ENCODE measurements at places on chromosomes 7 and 10.

- DNase-seq, result no peak
Measured at GRCh38 chr10:65275296-65275695, 1650.5 kb upstream of the LRRTM3 start.

GRCh38 chr7:10855583-10855982 lies 118.1 kb upstream of the PHF14 start:
- DNase-seq, result no peak

- DNase-seq, result no peak
Measured at GRCh38 chr7:99748846-99749579, 14.0 kb upstream of the CYP3A7 start.

GRCh38 chr7:45869426-45869825 lies 3.5 kb downstream of the CCDC201 start:
- DNase-seq, result no peak

DNA sequence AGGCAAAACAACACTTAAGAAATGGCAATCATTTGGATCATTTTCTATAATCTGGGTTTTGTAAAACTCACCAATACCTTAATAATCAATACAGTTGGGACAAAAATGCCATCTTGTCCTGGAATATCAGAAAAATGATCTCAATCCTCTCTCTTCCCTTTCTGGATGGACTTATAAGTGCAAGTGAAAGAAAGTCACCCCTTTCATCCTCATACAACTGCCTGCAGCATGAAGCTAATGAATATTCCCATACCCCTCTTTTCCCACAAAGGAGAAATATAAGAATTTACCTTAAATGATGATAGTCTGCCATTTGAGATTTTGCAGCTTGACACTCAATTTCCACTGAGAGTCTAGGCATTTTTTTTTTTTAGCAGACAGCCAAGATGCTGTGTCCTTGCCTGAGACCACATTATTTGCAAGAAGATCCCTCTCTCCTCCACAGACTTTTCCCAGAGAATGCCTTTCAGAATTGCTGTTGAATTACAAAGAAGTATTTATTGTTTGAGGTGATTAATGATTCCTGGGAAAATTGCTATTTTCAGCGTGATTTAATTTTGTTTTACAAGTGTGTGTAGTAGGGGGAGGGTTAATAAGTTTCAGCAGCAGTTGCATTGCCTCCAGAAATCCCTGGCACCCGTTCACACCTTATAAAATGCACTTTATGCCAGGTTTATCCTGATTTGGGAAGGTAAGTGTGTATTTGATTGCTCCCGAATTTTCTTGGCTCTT lies 3.8 kb downstream of the HOXA4 start:
- no peak for DNase-seq

- no peak for DNase-seq
Measured at GRCh38 chr7:143145-143751, 49.1 kb upstream of the FAM20C start.

DNA sequence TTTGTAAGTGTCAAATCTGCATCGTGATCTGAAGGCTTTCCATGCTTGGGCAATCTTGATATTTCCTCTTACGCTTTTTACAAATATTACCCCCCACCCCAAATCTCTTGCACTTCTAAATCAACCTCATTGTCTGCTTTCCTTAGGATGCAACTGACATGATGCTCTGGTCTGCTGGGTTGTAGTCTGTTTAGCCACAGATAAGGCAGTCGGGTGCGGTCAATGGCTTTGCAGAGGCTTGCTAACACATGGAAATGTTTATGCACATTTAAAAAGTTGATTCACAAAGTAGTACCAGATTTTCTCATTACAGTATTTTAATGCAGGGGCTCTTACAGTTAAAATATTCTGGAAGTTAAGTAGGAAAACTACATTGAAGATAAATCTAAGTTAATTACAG lies 172.5 kb downstream of the BAMBI start:
- DNase-seq, result no peak

DNA sequence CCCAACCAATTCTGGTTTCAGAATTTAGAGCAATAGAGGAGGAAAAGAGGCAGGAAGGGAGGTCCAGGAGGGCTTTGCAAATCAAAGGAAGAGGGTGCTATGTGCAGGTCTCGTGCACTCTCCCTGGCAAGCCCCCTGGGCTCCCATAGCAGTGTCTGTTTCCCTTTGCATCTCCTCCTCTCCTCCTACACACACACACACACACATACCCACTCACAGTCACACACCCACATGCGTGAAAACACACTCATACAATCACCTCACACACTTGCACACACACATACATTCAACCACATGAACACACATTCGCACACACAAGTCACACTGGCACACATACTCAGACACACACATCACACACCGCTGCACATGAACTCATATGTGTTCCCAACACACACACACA lies 105.3 kb downstream of the OAT start:
- DNase-seq, result no peak

GRCh38 chr7:97013134-97013844 lies 7.9 kb downstream of the DLX6 start:
- DNase-seq, result no peak

GRCh38 chr10:7952266-7952665 lies 102.2 kb upstream of the GATA3 start:
- no peak for DNase-seq

GRCh38 chr7:110170841-110171240 lies 920.1 kb upstream of the LRRN3 start:
- no peak for DNase-seq

DNA sequence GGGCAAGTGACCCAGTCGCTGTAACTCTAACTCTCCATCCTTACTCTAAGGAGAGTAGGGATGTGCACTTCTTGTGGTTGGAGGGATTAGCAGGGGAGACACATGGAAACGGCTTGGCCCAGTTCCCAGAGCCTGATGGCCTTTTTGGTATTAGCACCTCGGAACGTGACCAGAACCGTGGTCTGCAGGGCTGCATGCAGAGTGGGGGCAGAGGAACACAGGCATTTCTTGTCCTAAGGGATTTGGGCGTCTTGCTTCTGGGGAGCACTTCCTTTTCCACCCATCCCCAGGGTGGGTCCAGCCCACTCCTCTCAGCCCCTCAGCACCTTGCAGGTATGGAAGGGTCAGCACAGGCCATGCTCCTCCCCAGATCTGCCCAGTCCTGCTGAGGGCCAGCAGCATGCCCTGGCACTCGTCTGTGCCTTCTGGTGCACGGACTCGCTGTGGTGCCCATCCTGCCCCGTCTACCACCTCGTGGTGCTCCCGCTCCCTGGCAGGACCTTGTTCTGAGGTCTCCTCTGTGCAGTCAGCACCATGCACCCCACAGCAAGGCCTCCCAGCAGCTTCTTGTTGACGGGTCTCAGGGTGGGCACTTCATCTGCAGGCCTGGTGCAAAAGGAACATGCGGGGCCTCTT lies 109.6 kb downstream of the ACTR3B start:
- no peak for DNase-seq

GRCh38 chr10:21885940-21886339 lies 117.6 kb downstream of the DNAJC1 start:
- DNase-seq, result no peak

DNA sequence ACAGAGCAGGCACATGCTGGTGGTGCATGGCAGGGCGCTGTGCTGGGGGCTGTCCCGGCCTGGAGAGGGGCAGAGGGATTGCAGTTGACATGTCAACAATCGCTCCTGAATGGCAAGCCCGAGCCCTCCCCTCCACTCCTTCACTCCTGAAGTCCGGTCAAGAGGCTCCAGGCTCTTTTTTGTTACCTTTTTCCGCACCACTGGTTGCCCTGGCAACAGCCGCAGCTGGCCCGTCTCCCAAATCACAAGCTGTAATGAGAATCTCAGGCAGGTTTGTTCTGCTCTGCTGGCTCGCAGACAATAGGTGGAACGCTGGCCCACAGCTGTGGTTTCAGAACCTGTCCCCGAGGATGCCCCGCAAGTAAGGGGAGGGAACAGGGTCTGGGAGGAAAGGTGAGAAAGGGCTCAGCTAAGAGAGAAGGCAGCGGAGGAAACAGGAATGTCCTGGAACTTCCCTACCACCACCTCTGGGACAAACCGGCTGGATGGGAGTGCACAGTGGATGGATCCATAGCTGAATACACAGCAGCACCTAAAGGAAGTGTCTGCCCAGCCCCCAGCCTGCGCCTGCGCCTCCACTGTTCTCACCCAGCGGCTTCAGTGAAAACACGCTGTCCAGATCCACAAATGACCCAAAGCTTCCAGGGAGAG lies 58.9 kb downstream of the CALML3 start:
- DNase-seq, result no peak

- DNase-seq, result no peak
Measured at GRCh38 chr10:113140143-113141011, 190.3 kb downstream of the TCF7L2 start.

DNA sequence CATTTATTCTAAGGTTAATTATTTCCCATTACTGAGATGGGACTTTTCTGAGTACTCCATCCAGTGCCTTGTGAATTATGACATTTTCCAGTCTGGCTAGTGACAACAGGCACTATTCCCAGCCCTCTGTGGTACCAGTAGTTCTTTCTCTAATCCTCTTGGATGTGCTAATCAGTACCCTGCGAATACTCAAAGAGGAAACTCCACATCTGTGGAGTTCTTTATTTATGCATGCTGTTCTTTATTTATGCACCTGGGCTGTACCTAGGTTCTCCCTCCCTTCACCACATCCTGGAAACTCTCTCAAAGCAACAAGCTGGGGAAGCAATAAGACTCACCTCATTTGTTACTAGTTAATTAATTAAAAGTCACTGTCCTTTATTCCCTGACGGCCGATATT lies 83.5 kb downstream of the TSPAN12 start:
- DNase-seq, result no peak

GRCh38 chr10:33406596-33406995 lies 72.1 kb upstream of the NRP1 start:
- no peak for DNase-seq

DNA sequence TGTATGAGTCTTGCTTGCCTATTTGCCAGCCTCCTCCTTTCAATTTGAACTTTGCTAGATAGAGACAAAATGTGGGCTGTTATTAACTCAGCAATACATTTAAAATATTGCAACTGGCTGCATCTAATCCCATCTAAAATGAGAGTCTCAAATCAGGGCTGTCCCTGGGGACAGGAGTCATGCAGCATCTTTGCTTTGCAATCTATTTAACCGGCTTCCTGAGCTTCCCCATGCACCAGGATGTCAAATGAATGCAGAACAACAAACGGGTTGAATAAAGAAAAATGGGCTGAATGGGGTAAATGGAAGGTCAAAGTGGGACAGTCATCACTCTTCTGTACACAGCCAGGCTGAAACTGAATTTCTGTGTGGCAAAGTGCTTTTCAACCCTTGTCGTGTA lies 89.2 kb downstream of the AOAH start:
- no peak for DNase-seq

DNA sequence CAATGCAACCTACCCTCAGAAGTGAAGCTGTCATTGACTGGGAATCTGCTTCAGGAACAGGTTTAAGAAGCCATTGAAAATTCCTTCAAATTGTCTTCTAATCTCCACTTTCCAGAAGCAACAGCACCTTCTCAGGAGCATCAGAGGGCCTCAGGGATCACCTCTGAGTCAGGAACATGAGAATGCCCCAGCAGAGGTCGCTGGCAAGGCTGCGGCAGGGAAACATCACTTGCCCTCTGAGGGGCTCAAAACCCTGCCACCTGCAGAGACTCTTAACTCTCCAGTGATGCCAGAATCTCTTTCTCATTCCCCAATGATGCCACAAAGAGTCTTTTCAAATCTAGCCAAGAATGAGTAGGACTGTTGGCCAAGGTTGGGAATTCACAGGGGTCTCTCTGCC lies 5.9 kb upstream of the MAPK8 start:
- no peak for DNase-seq

DNA sequence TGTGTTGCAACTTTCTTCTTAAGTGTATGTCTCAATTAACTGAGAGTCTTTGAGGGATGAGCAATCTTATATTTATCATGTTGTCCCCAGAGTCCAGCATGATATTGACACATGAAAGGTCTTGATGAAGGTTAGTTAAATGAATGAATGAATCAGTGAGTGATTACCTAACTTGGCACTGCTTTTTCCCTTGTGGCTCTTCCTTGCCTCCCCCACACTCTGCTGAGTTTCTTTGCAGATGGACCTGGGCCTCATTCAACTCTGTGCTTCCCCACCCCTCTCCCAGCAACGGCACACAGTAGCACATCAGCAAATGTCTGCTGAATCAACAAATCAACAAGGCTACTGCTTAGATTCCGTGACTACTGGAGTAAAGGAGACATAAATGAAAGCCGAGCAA lies 235.1 kb upstream of the CXCL12 start:
- DNase-seq, result no peak

DNA sequence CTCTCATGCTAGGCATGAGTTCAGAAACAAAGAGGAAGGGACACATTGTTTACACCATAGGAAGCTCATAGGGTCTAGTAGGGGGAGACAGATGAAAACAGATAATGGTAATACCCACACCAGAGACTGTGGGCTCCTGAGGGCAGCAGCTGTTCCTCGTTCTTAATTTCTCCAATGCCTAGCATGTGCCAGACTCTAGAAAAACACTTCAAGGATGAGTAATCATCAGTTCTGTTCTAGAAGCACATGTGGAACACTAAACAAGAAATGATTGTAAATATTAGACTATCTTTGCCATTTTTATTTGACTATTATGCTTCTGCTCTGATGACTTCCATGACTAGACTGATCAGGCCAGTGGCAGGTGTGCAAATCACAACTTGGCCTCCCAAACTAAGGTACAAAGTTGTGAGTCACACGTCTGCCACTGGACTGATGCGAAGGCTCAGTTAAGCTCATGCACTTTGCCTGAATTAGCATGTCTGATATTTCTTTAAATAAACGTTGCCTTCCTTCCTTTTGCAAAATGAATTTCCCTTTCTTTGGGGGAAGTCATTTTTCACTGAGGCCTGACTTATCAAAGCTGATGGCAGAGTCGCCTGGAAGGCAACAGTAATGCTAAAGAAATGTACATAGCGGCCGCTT lies 89.2 kb upstream of the FGL2 start:
- DNase-seq, result no peak

- DNase-seq, result no peak
Measured at GRCh38 chr10:92830478-92831389, 17.6 kb upstream of the EXOC6 start.

- no peak for DNase-seq
Measured at GRCh38 chr7:152336754-152337368, 98.9 kb downstream of the KMT2C start.

- DNase-seq, result no peak
Measured at GRCh38 chr7:108171164-108171563, 41.0 kb upstream of the LAMB4 start.

DNA sequence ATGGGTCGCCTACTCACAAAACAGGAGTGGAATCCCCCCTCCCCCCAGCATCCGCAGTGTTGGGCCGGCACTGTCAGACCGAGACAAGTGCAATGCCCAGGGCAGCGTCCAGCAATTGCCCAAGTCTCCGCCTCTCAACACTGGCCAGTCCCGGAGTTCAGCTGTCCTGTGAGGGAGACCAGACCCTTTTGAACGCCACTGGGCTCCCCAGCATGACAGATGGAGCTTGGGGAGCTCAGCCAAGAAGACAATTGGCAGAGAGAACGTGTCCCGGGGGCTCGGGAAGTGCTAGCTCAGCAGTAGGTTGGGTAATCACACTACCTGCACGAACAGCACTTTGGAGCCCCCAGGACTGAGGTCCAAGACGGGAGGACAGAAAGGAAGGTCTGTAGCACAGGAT lies 4.7 kb downstream of the COPS6 start:
- no peak for DNase-seq

- no peak for DNase-seq
Measured at GRCh38 chr7:35420656-35421055, 166.8 kb upstream of the TBX20 start.

- no peak for DNase-seq
Measured at GRCh38 chr10:91339729-91340128, 70.4 kb upstream of the HECTD2 start.

- no peak for DNase-seq
Measured at GRCh38 chr7:142883571-142884285, 1.8 kb downstream of the TRPV6 start.
